ENCODE measurements at places on chromosomes 12 and 14. TPM values are rescaled to one million over a fixed set of nuclear protein-coding genes. Genes with fewer than 3 reads are reported as not detected.

- H3K4me1 ChIP-seq = no peaks in the 10 kb centered on the region
- no peak overlapping the region for H3K27ac ChIP-seq
- no peak overlapping the region for H3K4me3 ChIP-seq
- DNase-seq = no peak
- peaks cover 12% of the 10 kb centered on the region for H3K27me3 ChIP-seq
Observed at GRCh38 chr12:1830401-1830845, 10.1 kb downstream of the LRTM2 start.

DNA sequence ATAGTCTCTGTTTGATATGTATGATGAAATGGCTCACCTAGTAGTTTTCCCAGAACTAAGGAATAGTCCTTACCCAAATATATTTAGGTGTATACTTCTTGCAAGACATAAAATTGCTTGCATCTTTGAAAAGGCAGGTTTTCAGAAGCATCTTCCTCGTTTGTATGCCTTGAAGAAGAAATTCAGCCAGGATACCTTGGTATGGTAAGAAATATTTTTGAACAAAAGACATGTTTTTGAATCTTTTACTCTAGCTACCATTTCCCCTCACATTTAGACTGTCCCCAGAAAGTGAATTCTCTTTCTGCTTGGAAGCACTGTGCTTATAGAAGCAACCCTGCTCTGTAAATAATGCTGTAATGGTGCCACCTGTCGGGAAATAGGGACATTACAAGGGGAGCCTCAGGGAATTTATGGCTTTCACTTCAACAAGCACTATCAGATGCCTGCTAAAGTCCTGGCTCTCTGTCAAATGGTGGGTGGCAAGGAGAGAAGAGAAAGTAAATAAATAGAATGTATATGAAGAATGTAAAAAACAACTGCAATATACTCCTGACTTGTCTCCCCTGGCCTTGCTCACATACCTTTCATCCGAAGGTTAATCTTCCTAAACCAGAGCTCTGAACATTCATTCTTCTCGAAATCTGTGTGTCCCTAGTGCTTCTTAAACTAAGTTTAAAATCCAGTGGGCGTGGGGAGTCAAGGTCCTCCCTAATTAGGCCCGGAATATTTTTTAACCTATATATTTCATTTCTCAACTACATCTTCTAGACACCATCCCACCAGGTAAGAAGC, 6.1 kb downstream of the CCDC184 start:
- no peaks in the 10 kb centered on the region for H3K36me3 ChIP-seq
- H3K27me3 ChIP-seq = peaks cover 59% of the 10 kb centered on the region

DNA sequence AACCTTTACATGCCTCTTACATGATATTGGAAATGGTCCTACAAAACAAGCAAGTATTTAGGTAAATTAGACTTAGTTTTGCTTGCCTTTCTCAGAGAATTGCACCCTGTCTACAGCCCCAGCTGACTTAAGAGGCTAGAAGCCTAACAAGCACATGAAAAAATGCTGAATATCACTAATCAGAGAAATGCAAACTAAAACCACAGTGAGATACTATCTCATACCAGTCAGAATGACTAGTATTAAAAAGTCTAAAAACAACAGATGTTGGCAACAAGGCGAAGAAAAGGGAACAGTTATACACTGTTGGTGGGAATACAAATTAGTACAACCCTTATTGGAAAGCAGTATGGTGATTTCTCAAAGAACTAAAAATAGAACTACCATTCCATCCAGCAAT, 103.8 kb downstream of the EGLN3 start:
- no peak for DNase-seq
- H3K36me3 ChIP-seq = peaks cover 8% of the 10 kb centered on the region
- peaks cover 14% of the 10 kb centered on the region for H3K27me3 ChIP-seq
- H3K4me1 ChIP-seq = peaks cover 23% of the 10 kb centered on the region

FAM186B gene
- 0.62 TPM for total RNA-seq

CSRNP2 gene
- 28.6 TPM for total RNA-seq

Measured in activated T-helper 1 cell treated with anti-CD3 and anti-CD28 coated beads, Interleukin-12 subunit alpha, Interleukin-12 subunit beta, Interleukin-2, Interleukin-4 antibody, amounts not matched to agents 30 ng/mL and 10 ng/mL and 1 ng/mL, durations not matched to agents 14 hours and 24 hours and 36 hours (primary cell).